ENCODE measurements at places on chromosomes 6 and 20.

DNA sequence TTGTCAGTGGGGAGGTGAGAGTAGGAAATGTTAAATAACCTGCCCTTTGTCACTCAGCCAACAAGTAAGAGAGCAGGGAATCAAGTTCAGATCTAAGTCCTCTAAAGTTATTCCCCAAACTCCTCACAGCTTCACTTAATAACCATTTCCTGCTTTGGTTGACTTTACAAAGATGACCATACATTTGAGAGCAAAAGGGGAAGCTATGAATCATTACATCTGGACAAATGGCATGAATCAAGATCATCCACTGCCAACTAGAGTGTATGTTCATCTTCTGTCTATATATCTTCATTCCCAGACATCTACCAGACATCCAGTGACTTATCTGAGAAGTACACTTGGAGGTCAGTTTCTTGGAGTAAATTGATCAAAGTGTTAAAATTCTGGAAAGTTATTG lies 15.1 kb upstream of the HIVEP2 start:
- no peak for DNase-seq

DNA sequence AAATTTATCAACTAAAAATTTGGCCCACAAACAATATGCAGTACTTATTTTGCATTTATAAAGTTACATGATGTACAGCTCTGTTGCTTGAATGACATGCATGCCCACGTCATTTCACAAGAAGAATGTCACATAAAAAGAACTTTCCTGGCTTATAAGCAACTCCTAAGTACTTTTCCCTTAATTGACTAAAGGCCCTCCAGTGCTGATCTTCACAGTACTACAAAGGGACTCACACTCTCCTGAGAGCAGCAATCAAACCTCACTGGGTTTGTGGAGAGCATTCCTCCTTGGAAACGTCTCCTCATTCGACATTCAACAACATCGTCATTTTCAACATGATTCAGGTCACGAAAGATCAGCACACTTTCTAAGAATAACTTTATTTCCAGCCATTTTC lies 111.1 kb downstream of the IPCEF1 start:
- no peak for DNase-seq

DNA sequence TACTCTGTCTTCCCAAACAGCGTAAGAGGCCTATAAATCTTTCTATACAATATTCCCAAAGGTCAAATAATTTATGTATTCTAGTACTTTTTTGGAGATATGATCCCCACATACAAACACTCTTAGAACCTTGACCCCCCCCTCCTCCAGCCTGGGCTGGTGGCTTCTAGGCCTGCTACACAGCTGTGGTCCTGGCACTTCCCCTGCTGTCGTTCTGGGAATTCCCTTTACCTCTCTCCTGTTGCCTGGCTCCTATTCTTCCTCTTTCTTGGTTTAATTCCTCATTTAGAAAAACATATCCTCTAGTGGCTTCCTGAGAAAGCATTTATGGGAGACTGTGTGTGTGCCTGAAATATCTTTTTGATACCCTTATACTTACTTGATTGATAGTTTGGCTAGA lies 4.1 kb upstream of the TXLNB start:
- no peak for DNase-seq

- DNase-seq: no peak
Measured at GRCh38 chr20:43543138-43543537, 15.7 kb upstream of the SGK2 start.

GRCh38 chr6:108336971-108337370 lies 42.1 kb downstream of the AFG1L start:
- DNase-seq: no peak

GRCh38 chr6:44119704-44120262 lies 7.5 kb downstream of the MRPL14 start:
- DNase-seq: no peak

Data from stimulated activated CD4-positive, alpha-beta T cell treated with anti-CD3 and anti-CD28 coated beads, TNF-alpha, amount 100 ng/mL, for 48 hours (primary cell).